ENCODE measurements at places on chromosomes 6 and 20.

DNA sequence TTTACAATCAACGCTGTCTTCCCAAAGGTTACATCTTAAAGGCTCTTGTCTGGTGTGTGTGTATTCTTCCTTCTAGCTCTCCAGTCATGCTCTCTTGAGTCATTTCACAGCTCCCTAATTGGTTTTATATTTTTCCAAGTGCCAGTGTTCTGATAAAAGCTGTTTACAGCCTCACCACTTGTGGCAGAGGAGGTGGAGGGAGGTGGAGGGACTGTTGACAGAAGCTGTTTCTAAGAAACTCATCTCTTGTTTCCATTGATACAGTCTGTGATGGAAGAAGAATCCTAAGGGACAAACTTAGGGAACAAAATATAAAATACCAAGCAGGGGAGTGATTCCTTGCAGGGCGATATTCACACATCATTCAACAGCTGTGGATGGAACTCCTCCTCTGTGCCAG lies 64.0 kb downstream of the QRSL1 start:
- DNase-seq: no peak

DNA sequence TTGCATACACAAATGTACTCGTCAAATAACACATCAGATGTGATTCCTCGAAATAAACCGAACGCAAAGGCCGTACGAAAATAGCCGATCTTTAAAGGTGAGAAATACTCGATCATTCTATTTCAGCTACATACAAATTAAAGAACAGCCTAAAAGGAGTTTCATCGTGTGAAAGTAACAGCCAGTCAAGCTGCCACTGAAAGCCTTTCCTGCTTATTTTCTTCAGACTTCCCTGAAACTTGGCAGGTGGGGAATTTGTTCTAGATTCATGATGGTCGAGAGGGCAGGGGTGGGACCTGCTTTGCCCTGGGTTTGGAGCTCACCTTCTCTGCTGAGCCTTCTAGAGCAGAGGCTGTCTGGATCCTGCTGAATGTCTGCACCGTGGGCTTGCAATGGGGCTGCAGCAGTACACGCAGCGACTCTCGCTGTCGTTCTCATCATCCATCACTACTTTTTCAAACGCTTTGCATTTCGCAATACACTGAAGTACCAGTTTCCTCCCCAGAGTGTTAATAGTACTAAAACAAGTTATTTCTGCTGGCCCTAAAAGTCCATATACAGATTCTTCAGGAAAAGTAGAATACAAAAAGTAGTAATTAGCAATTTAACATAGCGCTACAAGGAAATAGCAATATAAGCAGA lies 16.2 kb downstream of the FOXC1 start:
- no peak for DNase-seq

DNA sequence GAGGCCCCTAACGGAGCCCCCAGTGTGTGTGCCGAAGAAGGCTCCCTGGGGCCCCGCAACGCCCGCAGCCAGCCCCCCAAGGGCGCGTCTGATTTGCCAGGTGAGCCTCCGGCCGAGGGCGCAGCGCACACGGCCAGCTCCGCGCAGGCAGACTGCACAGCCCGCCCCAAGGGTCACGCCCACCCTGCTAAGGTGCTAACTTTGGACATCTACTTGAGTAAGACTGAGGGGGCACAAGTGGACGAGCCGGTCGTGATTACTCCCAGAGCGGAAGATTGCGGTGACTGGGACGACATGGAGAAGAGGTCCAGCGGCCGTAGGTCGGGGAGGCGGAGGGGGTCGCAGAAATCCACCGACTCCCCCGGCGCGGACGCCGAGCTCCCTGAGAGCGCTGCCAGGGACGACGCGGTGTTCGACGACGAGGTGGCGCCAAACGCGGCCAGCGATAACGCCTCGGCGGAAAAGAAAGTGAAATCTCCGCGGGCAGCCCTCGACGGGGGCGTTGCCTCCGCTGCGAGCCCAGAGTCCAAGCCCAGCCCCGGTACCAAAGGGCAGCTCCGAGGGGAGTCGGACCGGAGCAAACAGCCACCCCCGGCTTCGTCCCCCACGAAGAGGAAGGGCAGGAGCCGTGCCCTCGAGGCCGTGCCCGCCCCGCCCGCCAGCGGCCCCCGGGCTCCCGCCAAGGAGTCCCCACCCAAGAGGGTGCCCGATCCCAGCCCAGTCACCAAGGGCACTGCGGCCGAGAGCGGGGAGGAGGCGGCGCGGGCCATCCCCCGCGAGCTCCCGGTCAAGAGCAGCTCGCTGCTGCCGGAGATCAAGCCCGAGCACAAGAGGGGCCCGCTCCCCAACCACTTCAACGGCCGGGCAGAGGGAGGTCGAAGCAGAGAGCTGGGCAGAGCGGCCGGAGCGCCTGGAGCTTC lies 117.0 kb downstream of the RTN4IP1 start:
- DNase-seq: peak; percentile 73

GRCh38 chr6:158046201-158047126 lies 64.8 kb downstream of the SYNJ2 start:
- DNase-seq: peak; percentile 21

- DNase-seq: no peak
Observed at GRCh38 chr20:33604084-33604990, 57.8 kb upstream of the C20orf144 start.

DNA sequence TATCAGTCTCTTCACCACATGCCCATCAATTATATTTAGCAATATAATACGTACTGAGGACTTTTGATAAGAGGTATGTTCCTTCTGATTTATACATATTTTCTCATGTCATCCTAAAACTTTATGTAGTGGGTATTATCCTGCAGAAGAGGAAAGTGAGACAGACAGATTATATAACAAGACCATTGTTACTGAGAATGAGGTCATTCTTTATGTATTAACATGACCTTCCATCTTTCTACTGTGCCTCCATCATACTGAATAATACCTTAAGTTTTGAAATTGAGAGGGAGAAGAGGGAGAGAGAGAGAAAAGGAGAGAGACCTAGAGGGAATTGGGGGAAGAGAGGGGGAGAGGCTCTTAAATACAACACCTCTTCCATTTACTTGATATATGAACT lies 90.9 kb upstream of the CARMIL1 start:
- no peak for DNase-seq

All from T-cell (primary cell).